ENCODE measurements at places on chromosomes 4 and X.

DNA sequence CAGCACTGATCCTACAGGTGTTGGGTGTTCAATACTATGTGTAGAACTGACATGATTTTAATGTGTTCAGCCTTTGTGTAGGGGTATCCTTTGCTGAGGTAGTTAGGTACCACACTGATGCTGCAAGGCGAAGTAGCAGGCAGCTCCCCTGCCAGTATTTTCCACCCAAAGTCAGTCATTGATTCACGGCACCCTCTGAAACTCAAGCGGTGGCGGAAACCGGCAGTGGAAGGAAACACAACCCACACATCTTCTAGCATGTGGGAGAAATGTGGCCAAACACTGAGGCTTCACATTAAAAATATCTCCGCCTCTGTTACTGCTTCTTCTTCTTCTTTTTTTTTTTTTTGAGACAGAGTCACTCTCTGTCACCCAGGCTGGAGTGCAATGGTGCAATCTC is 126.3 kb downstream of the AASDH start:
- DNase-seq = peak; percentile 30

GRCh38 chr4:85734424-85734831 is 259.5 kb downstream of the ARHGAP24 start:
- no peak for DNase-seq

DNA sequence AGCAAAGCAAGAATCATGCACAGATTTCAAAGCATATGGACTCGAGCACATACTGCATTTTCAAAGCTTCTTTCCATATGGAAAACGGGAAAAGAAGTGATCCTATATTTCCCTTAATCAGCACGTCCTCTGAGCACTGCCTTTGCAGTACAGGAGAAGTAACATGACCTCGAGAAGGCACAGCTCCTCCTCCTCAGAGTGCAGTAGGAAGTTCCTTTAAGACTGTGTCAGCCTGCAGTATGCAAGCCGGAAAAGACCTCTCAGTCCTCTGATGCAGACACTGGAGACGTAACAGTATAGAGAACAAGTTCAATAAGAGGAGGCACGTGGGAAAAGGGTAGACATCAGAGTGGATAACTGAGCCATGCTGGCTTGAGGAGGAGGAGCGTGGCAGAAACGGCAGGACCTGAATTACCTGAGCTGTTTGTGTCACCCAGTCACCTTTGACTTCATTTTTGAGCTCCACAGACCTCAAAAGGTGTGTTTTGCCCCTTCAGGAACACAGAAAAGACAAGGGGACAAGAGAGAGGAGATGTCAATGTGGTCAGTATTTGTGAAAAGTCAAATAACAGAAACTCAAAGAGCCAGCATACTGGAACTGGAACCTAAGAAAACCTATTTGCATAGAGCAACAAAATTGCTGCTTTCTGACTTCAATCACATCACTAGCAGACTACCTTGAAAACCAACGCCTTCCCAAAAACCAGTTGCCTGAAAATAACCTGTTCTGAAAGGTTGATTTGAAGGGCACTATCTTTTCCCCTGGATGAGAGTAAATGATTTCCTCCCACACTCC is 20.8 kb downstream of the IRF2 start:
- no peak for DNase-seq

DNA sequence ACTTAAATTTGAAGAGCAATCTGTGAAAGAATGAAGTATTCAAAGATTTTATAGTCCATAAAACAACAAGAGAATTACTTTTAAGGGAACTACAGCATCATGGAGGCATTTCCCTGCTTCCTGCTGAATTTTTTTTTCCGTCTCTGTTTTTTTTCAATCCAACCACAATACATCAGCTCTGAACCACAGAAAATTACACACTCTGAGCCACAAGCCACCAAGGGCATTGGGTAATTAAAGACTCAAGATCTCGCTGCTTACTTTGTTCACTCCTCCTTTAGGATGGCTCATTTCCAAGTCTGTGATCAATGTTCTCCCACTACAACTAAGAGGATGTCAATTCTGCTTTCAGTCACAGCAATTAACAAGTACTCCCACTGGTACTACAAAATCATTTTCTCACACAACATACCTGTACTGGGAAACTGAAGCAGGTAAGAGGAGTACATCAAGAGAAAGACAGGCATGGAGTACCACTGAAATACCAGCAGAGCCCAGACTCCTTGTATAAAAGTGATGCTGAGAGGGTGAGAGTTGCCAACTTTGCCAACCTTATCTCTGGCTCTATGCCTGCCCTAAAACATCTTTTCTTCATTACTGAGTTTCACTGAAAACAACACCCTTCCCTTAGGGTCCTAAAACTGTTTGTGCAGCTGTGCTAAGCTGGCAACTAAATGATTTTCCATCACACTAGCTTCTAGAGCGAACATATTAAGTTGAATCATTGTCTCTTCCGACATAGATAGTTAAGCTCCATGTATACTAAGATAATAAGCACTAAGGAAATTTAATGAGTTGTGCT is 105.8 kb upstream of the MAGEB18 start:
- DNase-seq = no peak

GRCh38 chrX:77298790-77299189 is 148.4 kb upstream of the FGF16 start:
- no peak for DNase-seq

DNA sequence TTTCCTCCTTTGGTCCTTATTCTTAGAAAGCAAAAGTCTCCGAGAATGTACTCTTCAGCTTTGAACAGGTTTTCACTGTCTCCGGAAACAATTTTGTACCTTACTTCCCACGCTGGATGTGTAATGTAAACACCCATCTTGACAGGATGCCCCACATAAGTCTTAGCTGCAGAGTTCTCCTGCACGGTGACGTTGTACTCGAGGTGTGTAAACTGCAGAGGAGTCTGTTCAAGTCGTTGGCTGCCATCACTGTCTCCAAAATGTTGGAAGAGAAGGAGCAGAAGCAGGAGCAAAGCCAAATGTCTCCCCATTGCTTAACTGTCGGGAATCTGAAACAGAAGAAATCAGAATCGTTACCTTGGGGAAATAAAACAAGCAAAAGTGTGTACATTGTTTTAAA is 14.1 kb downstream of the FAT1 start:
- DNase-seq = no peak

GRCh38 chr4:168587411-168588125 is 90.7 kb downstream of the PALLD start:
- no peak for DNase-seq

Measured in GM12864 (cell line).